ENCODE measurements at places on chromosomes 2 and 18.

DNA sequence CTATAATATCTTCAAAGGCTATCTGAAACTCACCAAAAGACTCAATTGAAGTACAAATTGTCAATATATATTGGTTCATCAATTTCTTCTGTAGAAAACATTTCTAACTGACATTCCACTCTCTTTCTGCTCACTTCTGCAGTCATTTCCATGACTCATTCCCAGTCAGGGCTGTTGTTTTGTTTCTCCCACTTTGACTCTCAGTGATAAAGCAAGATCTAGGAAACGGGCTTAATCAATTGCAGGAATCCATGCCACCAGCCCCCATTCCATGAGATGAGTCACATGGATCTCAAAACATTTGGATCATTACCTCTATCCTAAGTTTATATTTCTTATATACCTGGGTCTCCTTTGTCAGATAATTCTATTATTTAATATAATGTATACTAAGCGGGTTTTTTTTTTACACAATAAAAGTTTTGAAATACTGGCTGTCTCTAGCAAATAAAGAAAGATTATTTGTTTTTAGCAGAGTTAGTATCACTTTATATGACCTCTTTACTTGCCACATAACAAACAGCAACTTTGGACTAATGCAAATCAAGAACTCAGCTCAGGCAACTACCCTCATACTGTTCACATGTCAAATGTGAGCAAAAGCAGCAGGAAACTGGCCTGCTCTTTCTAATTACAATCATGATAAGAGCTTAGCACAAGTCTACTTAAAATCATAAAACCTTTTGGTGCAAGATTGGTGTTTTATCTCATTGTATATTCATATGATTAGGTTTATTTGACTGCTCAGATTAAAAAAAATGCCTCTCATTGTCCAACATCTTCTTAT is 251.1 kb upstream of the PIK3C3 start:
- no peak for DNase-seq

DNA sequence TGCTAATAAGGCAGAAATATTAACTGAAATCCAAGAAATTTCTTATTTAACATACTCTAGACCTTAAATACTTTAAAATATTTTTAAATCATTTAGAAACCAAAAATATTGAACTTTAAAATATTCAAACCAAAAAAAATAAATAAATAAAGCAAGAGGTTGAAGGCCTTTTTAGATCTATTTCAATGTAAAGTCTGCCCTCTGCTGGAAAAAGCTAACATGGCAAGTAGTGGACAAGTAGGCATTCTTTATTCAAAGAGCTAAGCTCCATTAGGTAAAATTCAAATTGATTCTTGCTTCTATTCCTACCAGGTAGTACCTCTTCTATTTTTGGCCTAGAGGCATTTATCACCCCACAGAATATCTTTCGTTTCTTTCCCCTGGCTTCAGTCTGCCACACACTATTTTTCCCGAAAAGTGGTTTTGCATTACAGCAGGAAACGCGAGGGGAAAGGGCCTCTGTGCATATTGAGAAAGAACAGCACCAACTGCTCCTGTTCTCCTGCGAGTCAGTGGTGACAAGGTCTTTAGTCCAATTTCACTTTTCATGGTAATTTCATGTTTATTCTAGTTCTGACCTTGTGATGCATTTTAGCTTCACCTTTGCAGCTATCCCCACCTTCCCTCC is 20.4 kb downstream of the IFIH1 start:
- no peak for DNase-seq

- no peak for DNase-seq
Measured at GRCh38 chr2:99184811-99185210, 3.8 kb downstream of the MRPL30 start.

- no peak for DNase-seq
Measured at GRCh38 chr2:237344942-237345341, 69.0 kb downstream of the COL6A3 start.

DNA sequence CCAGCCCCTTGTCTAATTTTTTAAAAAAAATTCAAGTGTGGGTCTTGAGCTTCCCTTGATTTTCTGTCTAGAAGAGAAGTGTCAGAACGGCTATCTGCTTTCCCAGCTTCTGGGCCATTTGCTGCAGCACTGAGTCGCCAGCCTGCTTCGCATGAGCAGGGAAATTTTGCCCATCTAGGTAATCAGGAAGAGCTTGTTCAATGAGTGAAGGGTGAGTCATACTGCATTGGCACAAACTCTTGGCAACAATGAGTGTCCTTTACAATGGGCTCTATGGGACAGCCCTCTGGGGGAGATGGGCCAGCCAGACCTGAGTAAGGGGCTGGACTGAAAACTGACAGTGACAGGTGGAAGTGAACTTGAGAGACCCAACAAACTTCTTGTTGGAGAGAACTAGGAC is 2.4 kb upstream of the RNF144A start:
- no peak for DNase-seq

DNA sequence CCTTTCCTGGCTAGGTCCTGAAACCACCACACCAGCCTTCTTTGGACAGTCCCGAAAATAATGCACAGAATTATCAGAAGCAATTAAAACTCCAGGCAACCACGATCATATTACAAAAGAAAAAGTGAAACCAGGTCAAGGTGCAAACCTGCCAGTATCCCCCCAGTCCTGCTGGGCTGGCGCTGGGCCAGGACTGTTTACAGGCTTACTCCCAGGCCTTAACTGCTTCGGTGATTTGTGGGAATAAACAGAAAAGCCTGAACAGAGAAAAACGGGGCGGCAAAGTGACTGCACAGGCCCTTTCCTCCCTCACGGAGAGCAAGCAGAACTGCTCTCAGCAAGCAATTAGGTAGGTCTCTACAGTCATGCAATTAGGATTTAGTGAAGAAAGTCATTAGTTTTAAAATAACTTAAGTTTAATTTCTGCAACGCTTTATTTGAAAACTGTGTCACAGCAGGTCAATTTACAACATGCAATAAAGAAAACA is 1.3 kb downstream of the HDAC4 start:
- no peak for DNase-seq

- no peak for DNase-seq
Measured at GRCh38 chr2:24050041-24050979, 769 bp downstream of the FKBP1B start.

- no peak for DNase-seq
Measured at GRCh38 chr2:141943918-141944317, 186.9 kb downstream of the LRP1B start.

DNA sequence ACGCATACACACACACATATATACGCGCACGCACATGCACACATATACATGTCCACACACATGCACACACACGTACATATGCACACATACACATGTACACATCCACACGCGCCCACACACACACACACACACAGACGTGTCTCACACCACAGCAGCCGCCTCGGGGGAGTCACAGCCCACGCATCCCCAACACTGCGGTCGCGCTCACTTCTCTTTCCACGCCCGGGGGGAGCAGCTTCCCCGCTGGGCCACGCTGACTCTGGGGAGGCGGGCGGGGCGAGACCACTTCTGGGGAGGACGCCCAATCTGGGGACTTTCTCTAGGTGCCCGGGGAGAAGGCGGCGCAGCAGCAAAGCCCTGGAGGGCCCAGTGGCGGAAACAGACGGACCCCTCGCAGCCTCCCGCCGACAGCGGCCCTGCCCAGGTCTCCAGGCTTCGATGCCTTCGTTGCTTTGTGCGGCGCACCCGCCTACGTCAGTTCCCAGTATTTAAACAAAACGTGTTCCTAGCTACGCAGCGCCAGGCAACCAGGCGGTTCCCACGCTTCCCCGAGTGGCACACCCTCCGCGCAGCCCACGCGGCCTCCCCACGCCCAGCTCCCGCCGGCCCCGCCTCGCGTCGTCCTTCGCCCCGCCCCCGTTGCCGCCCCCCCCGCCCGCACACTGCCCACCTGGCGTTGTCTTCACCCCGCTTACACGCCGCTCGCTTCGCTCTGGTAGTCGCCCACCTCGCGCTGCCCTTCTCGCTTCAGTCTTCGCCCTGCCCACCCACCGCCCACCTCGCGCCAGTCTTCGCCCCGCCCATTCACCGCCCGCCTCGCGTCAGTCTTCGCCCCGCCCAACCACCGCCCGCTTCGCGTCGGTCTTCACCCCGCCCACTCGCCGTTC is 810 bp upstream of the RBFA start:
- peak; percentile 78 for DNase-seq

- no peak for DNase-seq
Measured at GRCh38 chr18:36680042-36680441, 148.8 kb downstream of the TPGS2 start.

GRCh38 chr2:52475590-52475989 is 1292.0 kb upstream of the CHAC2 start:
- DNase-seq, result no peak

- no peak for DNase-seq
Measured at GRCh38 chr2:210195101-210195852, 24.1 kb upstream of the KANSL1L start.

- DNase-seq, result no peak
Measured at GRCh38 chr2:171595896-171596295, 73.6 kb downstream of the CYBRD1 start.

DNA sequence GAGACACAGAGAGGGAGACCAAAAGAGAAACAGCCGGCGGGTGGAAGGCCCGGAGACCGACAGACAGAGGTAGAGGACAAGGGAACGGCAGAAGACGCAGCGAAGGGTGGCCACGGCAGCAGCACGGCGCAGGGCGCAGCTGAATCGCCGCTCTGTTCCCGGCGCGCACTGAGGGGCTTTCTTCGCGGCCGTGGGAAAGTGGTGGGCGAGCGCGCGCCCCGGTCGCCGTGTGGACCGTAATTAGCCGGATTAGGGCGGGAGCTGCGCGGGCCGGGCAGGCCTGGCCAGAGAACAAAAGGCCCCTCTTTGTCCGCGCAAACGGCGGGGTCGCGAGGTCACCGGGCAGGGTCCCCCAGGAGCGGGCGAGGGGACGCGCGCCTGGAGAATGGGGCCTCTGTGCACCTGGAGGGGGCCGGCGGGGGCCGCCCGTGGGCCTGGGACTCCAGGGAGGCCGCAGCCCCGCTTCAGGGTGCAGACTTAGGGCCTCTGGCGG is 158.3 kb downstream of the ZFP36L2 start:
- DNase-seq, result no peak

- DNase-seq, result no peak
Measured at GRCh38 chr2:227256605-227257004, 68.4 kb upstream of the MFF start.

DNA sequence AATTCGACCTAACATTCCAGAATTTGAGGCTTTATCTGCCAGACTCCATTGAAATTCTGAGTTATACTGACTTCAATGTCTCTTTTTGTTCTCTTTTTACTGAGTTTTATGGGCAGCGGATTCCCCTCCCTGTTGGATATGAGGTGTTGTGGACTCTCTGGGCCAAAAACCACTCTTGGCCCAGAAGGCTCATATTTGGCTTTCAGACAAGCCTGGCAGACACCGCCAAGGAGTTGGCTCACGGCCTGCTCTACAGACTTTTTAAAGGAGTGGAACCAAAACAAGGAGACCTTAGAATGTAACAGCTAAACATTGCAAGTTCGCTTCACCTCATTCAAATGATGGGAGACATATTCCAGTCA is 206.4 kb upstream of the NCKAP5 start:
- no peak for DNase-seq

- DNase-seq, result no peak
Measured at GRCh38 chr2:239394346-239394945, 6.4 kb downstream of the HDAC4 start.

DNA sequence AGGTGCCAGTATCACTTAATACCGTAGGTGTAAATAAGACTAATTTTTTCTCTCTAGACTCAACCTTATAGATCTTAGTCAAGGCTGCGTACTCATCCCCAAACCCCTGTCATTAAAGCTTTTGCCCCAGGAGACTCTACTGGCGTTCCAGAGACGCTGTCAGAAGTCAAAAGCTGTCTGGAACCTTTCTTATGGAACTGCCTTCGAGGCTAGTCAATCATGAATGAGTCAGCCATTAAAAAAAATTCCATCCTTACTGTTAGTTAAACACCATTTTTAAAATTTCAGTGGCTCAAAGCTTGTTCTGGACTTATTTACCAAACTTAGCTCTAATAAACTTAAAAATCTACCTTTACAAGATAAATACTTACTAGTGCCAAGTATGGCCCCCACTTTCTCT is 52.1 kb downstream of the SPRED2 start:
- DNase-seq, result no peak

DNA sequence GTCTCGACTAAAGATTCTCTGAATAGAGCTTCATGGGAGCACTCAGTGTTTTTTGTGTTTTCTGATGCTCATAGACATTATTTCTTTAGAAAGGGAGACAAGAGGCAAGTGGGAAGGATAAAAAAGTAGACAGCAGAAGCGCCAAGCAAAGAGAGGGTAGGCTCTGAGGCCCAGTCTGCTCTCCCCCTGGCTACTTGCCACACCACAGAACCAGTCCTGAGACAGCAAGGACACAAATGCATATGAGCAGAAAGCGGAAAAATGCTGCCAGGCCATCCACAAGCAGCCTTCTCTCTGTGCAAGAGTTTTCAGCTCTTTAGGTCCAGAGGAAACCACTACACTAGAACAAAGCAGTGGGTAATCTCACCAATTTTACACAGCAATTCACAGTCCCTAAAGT is 285.4 kb downstream of the ZNF521 start:
- DNase-seq, result no peak

- peak; percentile 45 for DNase-seq
Measured at GRCh38 chr18:58615140-58616132, 13.5 kb downstream of the ALPK2 start.

- no peak for DNase-seq
Measured at GRCh38 chr2:66901344-66901743, 466.4 kb downstream of the MEIS1 start.

GRCh38 chr2:64697297-64698176 is 43.8 kb upstream of the SERTAD2 start:
- DNase-seq, result no peak

DNA sequence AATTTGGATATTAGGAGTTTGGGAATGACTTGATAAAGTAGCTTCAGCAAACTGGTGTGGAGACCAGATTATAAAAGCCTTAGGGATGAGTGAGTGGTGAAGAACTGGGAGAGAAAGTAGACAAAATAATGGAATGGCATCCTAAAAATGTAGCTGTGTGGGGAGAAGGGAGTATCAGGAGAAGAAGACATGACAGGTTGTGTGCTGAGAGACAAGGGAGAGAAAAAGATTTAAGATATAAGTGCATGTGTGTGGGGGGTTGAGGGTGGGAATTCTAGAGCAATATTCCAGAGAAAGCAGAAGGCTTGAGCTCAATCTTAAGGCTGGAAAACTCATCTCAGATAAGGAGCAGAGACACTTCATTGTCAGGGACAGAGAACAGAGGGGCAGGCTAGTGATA is 159.5 kb downstream of the HNMT start:
- no peak for DNase-seq

- no peak for DNase-seq
Measured at GRCh38 chr2:217889656-217890055, 113.1 kb downstream of the TNS1 start.

- no peak for DNase-seq
Measured at GRCh38 chr18:6807515-6808257, 78.2 kb downstream of the ARHGAP28 start.

GRCh38 chr2:45172760-45173392 is 163.6 kb upstream of the SIX2 start:
- DNase-seq, result no peak

- no peak for DNase-seq
Measured at GRCh38 chr18:78056011-78056410, 806.4 kb downstream of the GALR1 start.

GRCh38 chr2:72038524-72038923 is 109.1 kb downstream of the CYP26B1 start:
- no peak for DNase-seq

GRCh38 chr2:218323526-218324472 is 31.5 kb upstream of the TMBIM1 start:
- no peak for DNase-seq

All from activated CD8-positive, alpha-beta memory T cell treated with anti-CD3 and anti-CD28 coated beads for 4 hours (primary cell).